NCI-H1092 treated with DMSO at 0.1 percent for 48 hours (cell line): ENCODE measurements at places on chromosomes 2 and 18.

DNA sequence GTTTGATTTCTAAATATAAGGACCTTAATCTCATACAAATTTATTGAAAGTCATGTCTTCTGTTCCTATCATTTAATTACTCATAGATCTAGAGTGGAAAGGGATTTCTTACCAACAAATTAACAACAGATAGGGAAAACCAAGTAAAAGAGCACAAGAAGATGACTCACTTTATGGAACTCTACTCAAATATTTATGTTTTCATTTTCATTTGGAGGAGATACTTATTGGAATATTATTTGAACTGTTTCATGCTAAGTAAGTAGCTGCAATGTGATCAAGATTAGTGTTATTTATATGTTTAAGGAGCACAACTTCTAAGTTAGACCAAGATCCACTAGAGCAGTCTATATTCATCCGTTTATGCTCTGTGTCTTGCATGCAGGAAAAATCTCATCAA lies 1.3 kb downstream of the NT5C1B start:
- no peak for DNase-seq

DNA sequence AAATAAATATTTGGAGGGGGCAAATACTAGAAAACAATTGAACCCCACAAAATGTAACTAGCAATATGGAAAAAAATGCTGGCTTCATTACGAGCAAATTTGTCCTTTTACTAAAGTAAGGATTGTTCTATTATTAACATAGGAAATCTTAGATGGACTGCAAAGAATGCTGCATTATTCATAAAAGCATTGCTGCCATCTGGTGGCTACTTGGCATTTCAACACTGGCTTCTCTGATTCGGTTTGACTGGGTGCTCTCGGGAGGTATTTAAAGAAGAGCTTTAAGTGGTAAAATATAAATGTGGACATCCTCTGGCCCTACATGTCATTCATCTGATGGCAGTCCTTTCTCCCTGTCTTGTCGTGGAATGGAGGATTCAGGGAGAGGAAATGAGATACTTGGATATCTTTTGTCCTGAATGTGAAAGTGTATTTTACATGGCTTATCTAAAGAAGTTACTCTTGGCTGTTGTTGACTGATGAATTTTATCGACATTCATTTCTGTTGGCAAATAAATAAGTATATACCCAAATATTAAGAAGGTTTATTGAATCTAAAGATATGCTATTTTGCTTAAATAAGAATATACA lies 130.2 kb downstream of the ARHGAP15 start:
- DNase-seq, result peak; percentile 44

DNA sequence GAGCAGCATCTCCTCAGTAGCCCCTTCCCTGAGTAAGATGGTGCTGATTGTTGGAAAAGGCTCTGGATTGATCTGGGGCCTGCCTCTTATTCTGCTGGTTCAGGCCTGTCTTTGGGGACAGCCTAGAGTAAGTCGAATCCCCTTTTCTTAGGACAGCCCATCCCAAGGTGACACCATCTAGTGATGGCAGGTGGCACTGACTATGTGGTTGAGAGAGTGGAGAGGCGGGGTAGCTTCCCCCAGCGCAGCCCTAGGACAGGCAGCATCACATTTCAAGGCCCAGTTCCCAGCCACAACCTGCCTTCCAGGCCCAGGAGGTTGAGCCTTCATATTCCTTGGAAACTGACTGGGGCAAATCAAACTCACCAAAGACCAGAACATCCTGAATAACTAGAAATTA lies 69.1 kb upstream of the B3GNT7 start:
- no peak for DNase-seq

DNA sequence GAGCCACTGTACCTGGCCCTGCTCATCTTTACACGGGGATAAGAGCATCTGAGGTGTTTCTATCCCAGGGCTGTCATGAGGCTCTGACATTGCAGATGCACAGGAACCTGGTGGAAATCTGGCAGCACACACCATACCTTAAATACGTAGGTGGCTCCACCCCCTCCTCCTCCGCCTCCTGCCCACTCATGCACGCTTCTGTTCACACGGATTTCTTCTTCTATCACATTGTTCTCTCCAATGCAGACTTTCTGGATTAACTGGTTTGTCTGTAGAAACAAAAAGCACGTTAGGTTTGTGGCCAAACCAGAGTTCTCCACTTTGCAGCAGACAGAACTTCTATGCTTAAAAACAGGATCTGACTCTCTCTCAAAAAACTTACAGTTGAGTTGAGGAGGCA lies 118.2 kb downstream of the CLIP4 start:
- DNase-seq, result no peak

GRCh38 chr2:39875182-39875913 lies 96.3 kb upstream of the THUMPD2 start:
- DNase-seq, result no peak

DNA sequence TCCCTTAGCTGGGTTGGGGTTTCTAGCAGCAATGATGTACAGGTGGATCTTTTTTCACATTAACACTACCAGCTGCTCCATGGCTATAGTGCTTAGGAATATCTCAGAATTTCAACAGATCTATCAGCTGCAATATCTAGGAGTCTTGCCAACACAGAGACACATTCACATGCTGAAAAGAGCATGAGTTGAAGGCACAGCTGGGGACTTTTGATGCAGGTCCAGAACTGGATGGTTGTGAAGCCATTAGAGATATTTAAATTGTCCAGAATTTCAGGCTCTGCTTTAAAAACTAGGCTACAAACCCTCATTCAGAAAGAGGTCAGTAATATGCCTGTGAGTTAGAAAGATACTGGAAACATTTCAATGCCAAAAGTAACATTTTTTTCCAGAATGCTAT lies 122.2 kb upstream of the CCDC195 start:
- DNase-seq, result peak; percentile 76

GRCh38 chr2:35447215-35447614 lies 908.4 kb upstream of the CRIM1 start:
- DNase-seq, result no peak

GRCh38 chr2:127913808-127914457 lies 28.2 kb upstream of the AMMECR1L start:
- DNase-seq, result no peak

- no peak for DNase-seq
Observed at GRCh38 chr2:7523481-7524120, 606.4 kb downstream of the RNF144A start.

DNA sequence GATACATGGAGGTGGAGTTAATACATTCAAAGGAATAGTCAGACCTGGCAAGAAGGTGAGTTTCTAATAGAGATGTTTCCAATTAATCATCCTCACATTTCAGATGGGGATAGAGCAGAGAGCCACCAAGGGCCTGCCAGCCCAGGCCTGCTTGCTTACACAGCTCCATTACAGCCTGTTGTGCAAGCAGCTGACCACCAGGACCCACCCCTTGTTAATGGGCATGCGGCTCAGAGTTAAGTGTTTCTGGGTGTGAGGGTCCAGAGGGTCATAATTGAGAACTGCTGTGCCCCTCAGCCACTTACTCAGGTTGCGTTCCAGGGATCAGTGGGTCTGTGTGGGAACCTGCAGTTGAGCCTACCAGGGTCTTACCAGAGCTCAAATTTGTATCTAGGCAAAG lies 199.8 kb downstream of the AGPS start:
- no peak for DNase-seq

DNA sequence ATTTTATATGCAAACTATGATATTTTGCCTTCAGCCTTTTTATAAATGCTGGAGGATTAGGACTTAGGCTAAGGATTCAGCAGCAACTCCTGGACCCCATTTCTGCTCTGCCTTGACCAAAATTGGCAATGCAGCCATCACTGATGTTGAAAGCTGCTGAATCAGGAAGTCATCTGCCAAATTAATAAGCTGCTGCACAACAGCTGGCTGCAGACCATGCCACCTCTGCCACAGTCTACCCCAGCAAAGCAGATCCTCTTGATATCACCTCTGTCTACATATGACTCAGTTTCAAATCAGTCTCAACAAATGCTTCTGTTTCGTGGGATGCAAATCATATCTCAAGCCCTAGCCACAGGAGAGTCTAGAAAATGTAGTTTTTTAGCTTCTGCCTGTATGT lies 7.1 kb upstream of the SOS1 start:
- no peak for DNase-seq

- no peak for DNase-seq
Observed at GRCh38 chr18:75159238-75159518, 49.8 kb downstream of the PTGR3 start.
